ENCODE measurements at places on chromosomes 2 and 18.

GRCh38 chr18:31042406-31043181 lies at the start of gene DSC3:
Gene DSC3, minus strand, starts transcription at chr18:31042742. Its CDS starts 82 bp downstream, at chr18:31042660.
- DNase-seq = peak; percentile 13

DNA sequence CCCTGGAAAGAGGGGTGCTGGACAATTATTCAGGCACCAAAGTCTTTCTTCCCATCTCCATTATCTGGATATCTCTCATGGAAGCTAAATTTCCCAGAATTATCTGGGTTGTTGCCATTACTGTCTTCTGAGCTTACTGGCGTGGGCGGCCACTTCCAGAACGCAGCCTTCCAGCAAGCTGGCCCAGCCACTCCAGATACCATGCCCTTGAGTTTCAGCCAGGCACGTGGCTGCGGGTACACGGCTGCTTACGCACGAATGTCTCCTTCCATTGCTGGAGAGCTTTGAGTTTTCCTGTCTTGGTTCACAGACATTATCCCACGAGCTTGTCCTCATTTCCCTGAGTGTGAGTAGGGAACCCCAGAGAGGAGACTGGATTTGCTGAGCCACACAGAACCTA lies 32.7 kb downstream of the CELF4 start:
- no peak for DNase-seq

- DNase-seq = no peak
Measured at GRCh38 chr2:40208463-40208862, 243.4 kb downstream of the SLC8A1 start.

GRCh38 chr18:28159055-28159454 lies 17.9 kb downstream of the CDH2 start:
- no peak for DNase-seq

DNA sequence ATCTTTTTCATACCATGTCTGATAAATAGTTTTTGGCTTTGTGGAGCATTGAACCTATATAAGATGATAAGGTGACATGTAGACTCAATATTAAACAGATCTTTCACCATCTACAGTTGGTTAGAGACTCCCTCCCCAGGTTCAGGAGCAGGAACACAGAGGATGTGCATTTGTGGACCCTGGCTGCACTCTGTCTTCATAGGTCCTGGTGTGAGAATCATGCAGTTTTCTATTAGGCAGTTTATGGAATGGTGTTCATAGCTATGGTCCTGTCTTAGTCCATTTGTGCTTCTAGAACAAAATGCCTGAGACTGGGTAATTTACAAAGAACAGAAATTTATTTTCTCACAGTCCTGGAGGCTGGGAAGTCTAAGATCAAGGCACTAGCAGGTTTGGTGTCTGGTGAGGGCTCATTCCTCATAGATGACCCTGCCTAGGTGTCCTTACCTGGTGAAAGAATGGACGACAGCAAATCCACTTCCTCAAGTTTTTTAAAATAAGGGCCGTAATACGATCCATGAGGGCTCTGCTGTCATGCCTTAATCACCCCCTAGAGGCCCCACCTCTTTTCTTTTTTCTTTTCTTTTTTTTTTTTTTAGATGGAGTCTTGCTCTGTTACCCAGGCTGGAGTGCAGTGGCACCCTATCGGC lies 35.3 kb upstream of the FAM98A start:
- no peak for DNase-seq

- no peak for DNase-seq
Measured at GRCh38 chr18:33113416-33113815, 327.1 kb downstream of the CCDC178 start.

DNA sequence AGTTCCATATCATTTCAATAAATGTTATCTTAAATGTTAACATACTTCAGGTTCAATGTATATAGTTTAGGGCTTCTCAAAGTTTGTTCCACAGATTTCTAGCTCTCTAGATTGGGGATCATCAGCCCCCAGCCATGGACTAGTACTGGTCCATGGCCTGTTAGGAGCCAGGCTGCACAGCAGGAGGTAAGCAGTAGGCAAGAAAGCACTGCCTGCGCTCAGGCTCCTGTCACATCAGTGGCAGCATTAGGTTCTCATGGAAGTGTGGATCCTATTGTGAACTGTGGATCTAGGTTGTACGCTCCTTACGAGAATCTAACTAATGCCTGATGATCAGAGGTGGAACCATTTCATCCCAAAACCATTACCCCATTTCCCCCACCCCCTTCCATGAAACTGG lies 531.1 kb downstream of the PARD3B start:
- DNase-seq = no peak

DNA sequence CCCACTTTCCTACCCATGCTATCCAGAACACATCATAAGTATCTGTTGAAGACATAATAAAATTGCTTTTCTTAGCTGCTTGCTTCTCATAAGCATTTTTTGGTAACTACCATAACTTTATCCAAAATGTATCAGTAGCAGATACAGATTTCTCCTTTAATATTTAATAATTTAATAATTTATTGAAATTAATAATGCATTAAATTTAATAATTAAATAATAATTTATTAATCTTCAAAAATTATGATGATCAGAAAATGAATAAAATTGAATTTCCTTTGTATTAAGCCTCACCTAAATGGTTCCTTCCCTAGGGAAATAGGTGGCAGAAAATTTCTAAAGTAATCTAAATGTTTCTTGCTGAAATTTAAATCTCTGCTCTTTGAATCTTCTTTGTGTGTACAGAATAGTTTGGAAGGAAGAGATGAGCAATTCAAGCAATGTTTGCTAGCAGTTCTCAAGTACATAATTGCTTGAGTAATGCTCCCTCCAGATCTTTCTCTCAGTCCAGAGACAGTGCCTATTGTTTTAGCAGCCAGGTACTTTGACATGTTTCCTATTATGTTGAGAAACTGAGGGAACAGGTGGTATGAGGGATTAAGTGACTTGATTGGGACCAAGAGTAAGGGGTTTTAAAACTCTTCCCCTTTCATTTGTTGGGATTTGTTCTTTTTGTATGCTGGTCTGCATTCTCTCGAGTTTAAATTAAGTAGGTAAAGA lies 123.1 kb upstream of the CYP26B1 start:
- DNase-seq = no peak

DNA sequence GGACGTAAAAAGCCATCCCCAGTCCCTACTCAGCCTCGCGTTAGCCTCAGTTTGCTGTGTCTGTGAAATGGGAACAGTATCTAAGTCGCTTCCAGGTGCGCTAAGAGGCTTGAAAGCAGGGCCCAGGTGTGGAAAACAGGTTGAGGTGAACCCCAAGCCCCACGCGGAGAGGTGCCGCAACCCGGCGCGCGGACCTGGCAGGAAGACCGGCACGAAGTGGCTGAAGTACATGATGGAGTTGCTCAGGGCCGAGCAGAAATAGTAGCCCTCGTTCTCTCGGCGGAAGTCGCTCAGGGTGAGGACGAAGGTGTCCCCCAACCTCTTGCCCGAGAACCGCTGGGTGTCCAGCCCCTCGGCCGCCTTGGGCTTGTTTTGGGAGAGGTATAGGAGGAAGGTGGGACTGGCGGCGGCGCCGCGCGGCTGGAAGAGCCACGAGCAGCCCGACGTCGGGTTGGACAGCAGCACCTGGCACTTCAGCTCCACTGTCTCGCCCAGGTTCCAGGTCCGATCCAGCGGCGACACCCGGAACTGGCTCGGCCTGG lies 508 bp downstream of the CD8A start:
- DNase-seq = no peak

GRCh38 chr2:134178138-134178877 lies 75.6 kb upstream of the MGAT5 start:
- peak; percentile 27 for DNase-seq
